ENCODE measurements at places on chromosomes 3 and 15.

- DNase-seq = no peak
- no peaks in the 10 kb centered on the region for H3K27me3 ChIP-seq
- H3K4me3 ChIP-seq = no peak overlapping the region
- no peaks in the 10 kb centered on the region for H3K4me1 ChIP-seq
Observed at GRCh38 chr3:181609030-181609767, 102.5 kb upstream of the SOX2 start.

DNA sequence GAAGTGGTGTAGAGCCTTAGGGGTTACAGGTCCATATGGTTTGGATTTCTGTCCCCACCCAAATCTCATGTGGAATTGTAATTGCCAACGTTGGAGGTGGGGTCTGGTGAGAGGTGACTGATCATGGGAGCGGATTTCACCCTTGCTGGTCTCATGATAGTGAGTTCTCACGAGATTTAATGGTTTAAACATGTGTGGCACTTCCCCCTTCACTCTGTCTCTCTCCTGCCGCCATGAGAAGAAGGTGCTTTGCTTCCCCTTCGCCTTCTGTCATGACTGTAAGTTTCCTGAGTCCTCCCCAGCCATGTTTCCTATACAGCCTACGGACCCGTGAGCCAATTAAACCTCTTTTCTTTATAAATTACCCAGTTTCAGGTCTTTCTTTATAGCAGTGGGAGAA is 43.1 kb upstream of the MFGE8 start:
- no peaks in the 10 kb centered on the region for H3K36me3 ChIP-seq
- no peak overlapping the region for H3K4me3 ChIP-seq
- H3K27me3 ChIP-seq = peaks cover 17% of the 10 kb centered on the region

- no peaks in the 10 kb centered on the region for H3K36me3 ChIP-seq
- no peak for DNase-seq
- H3K27me3 ChIP-seq = no peaks in the 10 kb centered on the region
- no peaks in the 10 kb centered on the region for H3K4me1 ChIP-seq
- no peak overlapping the region for H3K27ac ChIP-seq
Observed at GRCh38 chr3:190534386-190534785, 20.5 kb downstream of the IL1RAP start.

- no peak overlapping the region for H3K4me3 ChIP-seq
- no peaks in the 10 kb centered on the region for H3K4me1 ChIP-seq
- DNase-seq = no peak
- H3K27ac ChIP-seq = no peak overlapping the region
- no peaks in the 10 kb centered on the region for H3K36me3 ChIP-seq
Observed at GRCh38 chr15:95439922-95440376, 890.6 kb upstream of the NR2F2 start.

GRCh38 chr15:88580532-88580931 is 34.1 kb upstream of the DET1 start:
- no peak for DNase-seq
- H3K4me3 ChIP-seq = no peak overlapping the region
- no peaks in the 10 kb centered on the region for H3K27me3 ChIP-seq
- no peak overlapping the region for H3K27ac ChIP-seq
- no peaks in the 10 kb centered on the region for H3K36me3 ChIP-seq

- no peaks in the 10 kb centered on the region for H3K36me3 ChIP-seq
- H3K27ac ChIP-seq = no peak overlapping the region
- no peaks in the 10 kb centered on the region for H3K4me1 ChIP-seq
- no peak overlapping the region for H3K4me3 ChIP-seq
- peaks cover 30% of the 10 kb centered on the region for H3K27me3 ChIP-seq
Observed at GRCh38 chr15:77838595-77838994, 205.9 kb upstream of the LINGO1 start.

DNA sequence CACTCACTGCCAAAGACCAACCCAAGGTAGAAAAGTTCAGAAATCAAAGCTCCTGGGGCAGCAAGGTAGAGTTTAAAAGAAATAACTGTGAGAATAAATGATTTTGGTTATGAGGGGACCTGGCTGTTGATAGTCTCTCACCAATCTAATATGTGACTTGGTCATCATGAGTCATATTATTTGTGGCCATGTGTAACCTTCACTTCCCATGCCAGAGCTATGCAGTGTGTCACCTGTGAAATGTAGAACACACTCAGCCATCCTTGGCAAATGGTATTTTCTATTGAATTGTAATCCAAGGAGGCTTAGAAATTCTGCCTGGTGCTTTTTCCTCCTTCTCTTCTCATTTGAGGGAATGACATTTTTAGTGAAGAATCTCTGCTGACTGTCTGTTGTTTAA is 184.2 kb upstream of the STAC start:
- H3K4me3 ChIP-seq = no peak overlapping the region
- H3K27me3 ChIP-seq = no peaks in the 10 kb centered on the region
- H3K4me1 ChIP-seq = no peaks in the 10 kb centered on the region

DNA sequence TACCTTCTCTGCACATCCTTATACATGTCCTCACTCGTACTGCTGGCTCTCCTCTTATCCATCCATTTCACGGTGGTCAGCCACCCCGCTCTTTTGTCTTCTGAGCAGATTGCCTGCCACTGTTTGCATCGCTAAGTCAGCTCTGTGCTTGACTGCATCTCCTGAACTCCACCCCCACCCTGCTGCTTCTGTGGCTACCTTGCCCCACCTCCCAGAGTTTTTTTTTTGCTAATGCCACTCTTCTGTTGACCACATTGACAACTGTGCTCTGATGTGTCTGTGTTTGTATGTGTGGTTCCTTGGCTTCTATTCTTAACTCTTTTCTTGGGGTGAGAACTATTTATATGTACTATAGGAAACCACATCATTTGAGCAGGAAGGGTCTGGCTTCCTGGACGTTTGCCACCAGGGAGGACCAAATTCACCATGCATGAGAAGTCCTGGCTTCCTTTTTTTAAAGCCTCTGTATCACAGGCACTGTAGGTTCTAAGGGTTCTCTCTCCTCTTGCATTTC is 12.8 kb upstream of the MTMR10 start:
- peak; percentile 72 for DNase-seq
- H3K27me3 ChIP-seq = no peaks in the 10 kb centered on the region
- H3K36me3 ChIP-seq = no peaks in the 10 kb centered on the region

GRCh38 chr3:43907508-43907858 is 216.7 kb downstream of the ABHD5 start:
- no peak overlapping the region for H3K4me3 ChIP-seq
- H3K27ac ChIP-seq = no peak overlapping the region
- no peaks in the 10 kb centered on the region for H3K27me3 ChIP-seq
- no peaks in the 10 kb centered on the region for H3K36me3 ChIP-seq
- no peaks in the 10 kb centered on the region for H3K4me1 ChIP-seq

GRCh38 chr15:57503911-57504598 is 87.6 kb upstream of the MYZAP start:
- no peak overlapping the region for H3K27ac ChIP-seq
- no peaks in the 10 kb centered on the region for H3K27me3 ChIP-seq
- no peak for DNase-seq
- H3K4me3 ChIP-seq = no peak overlapping the region
- H3K4me1 ChIP-seq = peaks cover 8% of the 10 kb centered on the region

DNA sequence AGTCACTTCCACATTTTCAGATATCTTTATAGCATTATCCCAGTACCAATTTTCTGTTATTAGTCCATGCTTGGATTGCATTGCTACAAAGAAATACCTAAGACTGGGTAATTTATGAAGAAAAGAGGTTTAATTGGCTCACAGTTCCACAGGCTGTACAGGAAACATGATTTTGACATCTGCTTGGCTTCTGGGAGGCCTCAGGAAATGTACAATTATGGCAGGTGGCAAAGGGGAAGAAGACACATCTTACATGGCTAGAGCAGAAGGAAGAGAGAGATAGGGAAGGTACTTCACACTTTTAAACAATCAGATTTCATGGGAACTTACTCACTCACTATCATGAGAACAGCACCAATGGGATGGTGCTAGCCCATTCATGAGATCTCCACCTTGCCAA is 172.3 kb upstream of the GPR149 start:
- H3K4me1 ChIP-seq = no peaks in the 10 kb centered on the region
- no peak overlapping the region for H3K27ac ChIP-seq
- H3K4me3 ChIP-seq = no peak overlapping the region
- H3K27me3 ChIP-seq = no peaks in the 10 kb centered on the region

DNA sequence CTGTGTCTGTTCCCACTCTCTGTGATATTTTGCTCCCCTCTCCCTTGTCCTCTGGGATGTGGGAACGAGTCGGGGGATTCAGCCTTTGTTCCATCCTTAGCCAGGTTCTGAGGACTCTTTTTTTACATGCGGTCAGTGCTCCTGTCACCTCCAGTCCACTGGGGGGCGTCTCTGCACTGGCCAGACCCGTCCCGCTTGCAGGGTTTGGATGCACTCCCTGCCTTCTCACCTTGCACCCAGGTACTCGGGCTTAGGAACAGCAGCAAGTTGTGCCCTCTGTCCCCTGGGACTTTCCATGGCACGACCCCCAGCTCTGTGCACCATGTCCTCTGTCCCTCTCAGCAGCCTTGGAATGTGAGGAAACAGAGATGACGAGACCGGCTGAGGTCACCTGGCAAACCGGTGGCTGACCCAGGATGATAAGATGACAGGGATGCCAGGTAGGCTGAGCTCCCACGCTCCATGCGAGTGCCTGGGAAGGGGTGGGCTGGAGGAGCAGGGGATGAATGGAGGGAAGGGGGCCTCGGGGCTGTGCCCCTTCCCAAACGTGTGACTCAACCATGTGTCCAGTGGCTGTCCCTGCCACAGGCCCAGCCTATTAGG is 27.3 kb upstream of the FGD5 start:
- H3K4me1 ChIP-seq = no peaks in the 10 kb centered on the region
- no peak overlapping the region for H3K4me3 ChIP-seq
- peak; percentile 46 for DNase-seq
- H3K27ac ChIP-seq = no peak overlapping the region

DNA sequence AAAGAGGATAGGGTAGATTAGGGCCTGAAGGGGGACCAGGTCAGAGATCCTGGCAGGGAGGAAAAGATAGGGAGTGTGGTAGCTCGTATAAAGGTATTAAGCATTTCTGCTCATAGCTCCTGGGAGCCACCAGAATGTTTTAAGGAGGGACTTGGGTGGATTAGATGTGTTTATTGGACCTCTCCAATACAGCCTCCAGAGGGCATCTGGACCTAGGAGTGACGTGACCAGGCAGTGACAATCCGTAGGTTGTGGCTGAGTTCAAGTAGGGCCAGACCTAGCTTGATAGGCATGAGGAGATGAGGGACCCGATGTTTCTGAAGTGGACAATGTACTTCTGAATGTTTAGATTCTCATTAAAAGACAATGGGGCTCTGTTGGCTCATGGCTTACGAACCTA is 435.2 kb downstream of the MCTP2 start:
- no peaks in the 10 kb centered on the region for H3K36me3 ChIP-seq
- H3K4me3 ChIP-seq = no peak overlapping the region
- H3K27me3 ChIP-seq = no peaks in the 10 kb centered on the region
- no peak for DNase-seq
- H3K4me1 ChIP-seq = peaks cover 9% of the 10 kb centered on the region

GRCh38 chr3:9976721-9977709 is 9.6 kb downstream of the EMC3 start:
- H3K27me3 ChIP-seq = no peaks in the 10 kb centered on the region
- no peaks in the 10 kb centered on the region for H3K4me1 ChIP-seq
- DNase-seq = peak; percentile 31
- no peak overlapping the region for H3K4me3 ChIP-seq
- no peak overlapping the region for H3K27ac ChIP-seq
- H3K36me3 ChIP-seq = peaks cover 25% of the 10 kb centered on the region
